ENCODE measurements at places on chromosomes 11 and 22. TPM values are rescaled to one million over a fixed set of nuclear protein-coding genes. Genes with fewer than 3 reads are reported as not detected.

The MFNG gene
- 4.1 TPM for total RNA-seq

The AQP11 gene
- total RNA-seq: 6.0 TPM

The DERL3 gene
- total RNA-seq: 1.7 TPM

The HPX gene
- 4.6 TPM for total RNA-seq

The RASD2 gene
- 40.1 TPM for total RNA-seq

The APLNR gene
- total RNA-seq: 68.9 TPM

The BLID gene
- total RNA-seq: 3.7 TPM

The MS4A3 gene
- total RNA-seq: not detected

The MRTFA gene
- total RNA-seq: 70.2 TPM

The GTSE1 gene
- total RNA-seq: 0.86 TPM

The SCGB2A2 gene
- not detected for total RNA-seq

The PYGM gene
- total RNA-seq: 18.5 TPM

DNA sequence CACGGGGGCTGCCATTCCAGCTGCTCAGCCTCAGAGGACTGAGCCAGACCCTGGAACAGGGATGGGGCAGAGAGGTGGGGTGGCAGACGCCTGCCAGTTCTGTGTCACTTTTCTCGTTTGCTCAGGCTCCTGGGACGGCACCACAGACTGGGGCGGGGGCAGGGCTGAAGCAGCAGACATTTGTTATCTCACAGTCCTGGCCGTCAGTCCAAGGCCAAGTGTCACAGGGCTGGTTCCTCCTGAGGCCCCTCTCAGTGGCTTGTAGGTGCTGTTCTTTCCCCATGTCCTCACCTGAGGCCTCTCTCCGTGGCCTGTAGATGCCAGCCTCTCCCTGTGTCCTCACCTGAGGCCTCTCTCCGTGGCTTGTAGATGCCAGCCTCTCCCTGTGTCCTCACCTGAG, 24.7 kb downstream of the TPCN2 start:
- no peak for DNase-seq

DNA sequence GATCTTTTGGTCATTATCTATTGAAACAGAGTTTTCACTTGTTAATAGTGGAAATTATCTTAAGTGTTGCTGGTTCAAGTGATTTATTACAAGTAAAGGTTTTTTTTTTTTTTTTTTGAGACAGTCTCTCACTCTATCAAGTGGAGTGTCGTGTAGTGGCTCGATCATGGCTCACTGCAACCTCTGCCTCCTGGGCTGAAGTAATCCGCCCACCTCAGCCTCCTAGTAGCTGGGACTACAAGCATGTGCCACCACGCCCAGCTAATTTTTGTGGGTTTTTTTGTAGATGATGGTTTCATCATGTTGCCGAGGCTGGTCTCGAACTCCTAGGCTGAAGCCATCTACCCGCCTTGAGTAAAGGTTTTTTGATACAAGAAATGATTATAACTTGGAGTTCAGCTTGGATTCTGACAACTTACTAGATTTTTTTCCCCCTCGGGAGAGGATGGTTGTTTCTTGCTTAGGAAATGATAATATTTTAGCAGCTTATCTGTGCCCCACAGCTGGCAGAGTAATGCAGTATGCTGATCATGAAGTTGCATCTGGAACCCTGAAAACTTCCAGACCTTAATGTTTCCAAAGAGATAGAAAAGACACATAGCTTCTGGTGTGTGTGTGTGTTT, 68.9 kb downstream of the MTMR3 start:
- DNase-seq: no peak

GRCh38 chr11:83044958-83045712, 26.6 kb downstream of the RAB30 start:
- DNase-seq: no peak

DNA sequence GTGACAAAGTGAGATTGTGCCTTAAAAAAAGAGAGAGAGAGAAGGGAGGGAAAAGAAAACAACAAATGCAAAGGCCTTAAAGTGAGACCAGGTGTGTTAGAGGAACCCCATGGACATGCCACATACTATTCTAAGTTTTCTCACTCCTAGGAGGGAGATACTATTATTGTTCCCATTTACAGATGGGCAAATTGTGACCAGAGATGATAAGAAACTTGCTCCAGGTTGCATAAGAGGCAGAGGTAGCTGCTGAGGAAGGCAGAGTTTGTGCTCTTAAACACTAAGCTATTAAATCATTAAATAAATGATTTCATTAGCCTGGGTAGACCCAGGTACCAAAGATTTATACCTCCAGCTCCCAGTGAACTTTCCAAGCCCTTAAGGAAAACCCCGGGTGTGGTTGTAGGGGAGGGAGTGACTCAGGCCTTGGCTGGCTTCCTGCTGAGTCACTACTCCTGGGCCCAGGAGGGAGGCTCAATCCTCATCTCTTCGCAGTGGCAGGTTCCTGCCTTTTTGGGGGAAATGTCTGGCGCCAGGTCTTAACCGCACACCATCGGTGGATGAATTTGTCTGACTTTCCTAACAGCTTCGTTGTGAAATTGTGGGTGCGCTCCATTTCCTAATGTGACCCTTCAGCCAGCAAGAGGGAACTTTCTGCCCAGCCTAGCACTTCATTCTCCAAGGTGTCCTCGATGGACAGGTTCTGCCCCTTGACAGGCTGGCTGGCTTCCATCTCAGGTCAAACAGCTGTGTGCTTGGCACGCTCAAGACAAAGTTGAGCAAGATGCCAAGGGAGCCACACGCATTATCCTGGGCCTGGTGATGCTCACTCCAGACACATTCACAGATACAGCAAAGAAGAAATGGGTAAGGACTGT, 33.4 kb upstream of the PTPRJ start:
- peak; percentile 68 for DNase-seq

DNA sequence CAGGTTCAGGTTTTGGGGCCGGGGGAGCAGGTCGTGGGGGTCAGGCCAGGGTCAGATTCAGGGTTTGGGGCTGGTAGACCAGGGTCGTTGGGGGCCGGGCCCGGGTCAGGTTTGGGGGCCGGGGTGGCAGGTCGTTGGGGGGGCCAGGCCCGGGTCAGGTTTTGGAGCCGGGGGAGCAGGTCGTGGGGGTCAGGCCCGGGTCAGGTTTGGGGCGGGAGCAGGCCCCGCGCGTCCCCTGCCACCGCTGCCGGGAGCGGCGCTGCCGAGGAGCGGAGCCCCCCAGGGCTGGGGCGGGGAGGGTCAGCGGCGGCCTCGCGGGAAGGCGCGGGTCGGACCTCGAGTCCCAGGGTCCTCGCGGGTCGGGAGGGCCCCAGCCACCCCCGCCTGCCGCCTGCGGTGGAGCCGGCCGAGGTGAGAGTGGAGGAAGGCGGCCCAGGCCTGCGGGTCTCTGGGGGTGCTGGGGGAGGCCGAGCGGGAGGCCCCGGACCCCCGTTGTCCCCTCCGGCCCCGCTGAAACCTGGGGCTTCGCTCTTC, 535 bp downstream of the TRABD start:
- no peak for DNase-seq

- DNase-seq: no peak
Measured at GRCh38 chr22:45608763-45609180, 62.9 kb upstream of the ATXN10 start.

DNA sequence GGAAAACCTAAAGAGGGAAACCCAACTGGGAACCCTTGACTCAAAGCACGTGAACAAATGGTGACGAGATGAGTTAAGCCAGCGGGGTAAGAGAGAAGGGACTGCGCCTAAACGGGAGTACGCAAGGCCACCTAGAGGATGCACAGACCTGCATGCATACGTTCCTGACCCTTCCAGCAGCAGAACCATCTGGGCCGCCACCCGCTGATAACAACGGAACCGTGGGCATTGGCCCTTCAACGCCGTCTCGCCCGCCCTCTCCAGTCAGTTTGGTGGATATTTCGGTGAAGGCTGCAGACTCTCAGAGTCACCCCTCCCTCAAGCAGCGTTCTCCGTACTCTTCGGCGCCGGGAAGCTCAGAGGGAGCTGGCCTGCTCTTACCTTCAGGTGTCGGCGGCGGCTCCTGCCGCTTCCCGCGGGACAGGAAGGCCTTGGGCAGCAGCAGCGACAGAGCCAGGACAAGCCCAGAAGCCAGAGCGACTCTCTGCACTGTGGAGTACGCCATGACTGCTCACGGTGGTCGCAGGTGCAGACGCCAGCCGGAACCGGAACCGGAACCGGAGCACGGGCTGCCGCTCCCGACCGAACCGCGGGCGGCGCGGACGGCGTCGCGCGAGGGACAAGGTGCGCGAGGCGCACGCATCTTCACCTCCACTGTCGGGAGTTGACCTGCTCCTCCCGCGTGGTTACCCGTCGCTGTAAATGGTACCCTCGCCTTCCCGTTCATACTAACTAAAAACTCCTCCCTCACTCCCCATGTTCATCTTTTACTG, at the start of gene RIC3:
Gene RIC3, minus strand, starts transcription at position 541 of the 773 bp plus-strand sequence. Its CDS starts 36 bp downstream, at position 505.
- peak; percentile 77 for DNase-seq

DNA sequence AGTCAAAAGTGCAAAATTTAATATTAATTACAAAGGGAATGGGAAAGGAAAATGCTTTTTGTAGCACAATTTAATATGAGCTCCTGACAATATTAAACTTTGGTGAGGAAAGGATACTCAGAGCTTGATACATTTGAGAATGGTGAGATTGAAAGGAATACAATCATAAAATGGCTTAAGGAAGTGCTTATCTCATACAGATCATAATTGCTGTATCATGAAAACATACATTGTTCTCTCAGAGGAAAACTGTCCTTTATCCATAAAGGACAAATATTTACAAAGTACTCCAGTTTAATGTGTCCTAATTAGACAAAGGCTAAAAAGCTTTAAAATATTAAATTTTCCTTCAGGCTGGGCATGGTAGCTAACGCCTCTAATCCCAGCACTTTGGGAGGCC, 260.4 kb downstream of the TMEM135 start:
- no peak for DNase-seq

DNA sequence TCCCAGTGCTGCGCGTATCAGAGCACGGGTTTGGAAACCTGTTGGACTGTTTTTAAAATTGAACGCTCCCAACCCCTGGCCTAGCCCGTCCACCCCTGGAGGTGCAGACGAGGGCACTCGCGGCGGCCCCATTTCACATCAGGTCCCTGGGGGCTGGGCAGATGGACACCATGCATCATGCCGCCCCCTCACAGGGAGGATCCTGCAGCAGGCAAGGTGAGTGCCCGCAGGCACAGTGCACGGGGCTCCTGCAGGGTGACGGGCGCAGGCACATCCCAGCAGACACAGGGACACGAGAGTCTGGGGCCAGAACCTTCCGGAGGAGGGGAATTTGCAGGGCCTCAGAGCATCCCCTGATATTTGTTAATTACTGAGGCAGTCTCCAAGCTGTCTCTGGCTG, 7.3 kb downstream of the ANO9 start:
- no peak for DNase-seq

DNA sequence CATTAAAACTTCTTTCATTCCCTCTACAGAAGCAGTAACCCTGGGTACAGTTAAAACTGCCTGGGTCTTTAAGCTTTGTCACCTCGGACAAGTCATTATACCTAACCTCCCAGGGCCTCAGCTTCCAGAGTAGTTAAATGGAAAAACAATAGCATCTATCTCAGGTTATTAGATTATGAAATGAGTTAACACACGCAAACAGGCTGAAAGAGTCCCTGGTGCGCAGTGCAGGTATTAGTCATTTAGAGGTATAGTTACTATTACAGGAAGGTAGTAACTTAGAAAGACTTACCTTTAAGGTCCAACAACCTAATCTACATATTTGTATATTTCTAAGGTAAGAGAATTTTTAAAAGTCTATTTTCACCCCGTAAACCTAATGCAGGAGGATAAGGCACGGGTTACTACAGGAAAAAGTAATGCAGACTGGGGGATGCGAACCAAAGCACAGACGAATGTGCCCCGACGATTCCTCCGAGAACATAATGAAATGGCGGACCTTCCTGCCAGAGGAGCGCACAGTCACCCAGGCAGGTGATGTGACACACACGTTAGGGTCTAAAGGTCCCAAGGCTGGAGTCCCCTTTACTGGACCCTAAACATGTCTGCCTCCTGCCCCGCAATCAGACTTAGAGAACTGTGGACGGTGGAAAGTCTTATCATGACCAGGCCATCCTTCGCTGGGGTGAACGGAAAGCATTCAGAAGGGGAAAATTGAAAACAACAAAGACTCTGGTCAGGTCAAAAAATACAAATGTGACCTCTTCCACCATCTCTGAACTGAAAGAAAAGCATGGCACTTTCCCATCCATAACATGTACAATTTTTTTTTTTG, 1.3 kb downstream of the NAP1L4 start:
- DNase-seq: no peak

- no peak for DNase-seq
Measured at GRCh38 chr11:66157182-66157864, 87.3 kb downstream of the PACS1 start.

DNA sequence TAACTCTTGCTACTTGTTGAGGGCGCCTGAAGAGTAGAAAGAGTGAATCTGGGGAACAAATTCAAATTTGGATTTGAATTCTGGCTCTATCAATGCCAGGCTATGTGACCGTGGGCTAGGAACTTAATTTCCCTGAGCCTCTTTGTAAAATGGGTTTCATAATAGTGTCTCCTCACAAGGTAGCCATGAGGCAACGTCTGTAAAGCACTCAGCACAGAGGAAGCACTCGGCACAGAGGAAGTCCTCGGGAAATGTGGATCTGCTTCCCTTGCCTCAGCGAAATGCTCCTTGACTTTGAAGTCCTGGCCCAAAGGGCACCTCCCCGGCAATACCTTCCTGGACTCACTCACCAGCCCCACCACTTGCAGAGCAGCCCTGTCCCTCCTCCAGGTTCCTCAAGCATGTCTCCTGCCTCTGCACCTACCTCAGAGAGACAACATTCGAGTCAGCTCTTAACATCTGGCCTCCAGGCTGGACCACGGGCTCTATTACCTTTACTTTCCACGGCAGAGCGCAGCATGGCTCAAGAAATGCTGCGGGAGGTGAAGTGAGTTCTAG, 17.7 kb downstream of the CD6 start:
- no peak for DNase-seq

GRCh38 chr11:77122576-77123212, 5.4 kb upstream of the MYO7A start:
- no peak for DNase-seq

DNA sequence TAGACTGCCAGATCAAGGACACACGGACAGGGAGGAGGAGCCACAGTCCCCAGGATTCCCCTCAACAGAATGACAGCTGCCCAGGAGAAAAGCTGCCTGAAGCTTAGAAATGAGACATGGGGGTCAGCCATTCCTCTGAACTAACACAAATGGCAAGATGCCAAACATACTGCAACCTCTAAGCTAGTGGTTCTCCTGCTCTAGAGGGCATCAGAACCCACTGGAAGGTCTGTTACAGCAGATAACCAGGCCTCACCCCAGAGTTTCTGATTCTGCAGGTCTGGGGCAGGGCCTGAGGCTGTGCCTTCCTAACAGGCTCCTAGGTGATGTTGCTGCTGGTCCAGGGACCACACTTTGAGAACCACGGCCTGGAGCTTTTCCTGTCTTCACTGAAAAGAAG, 28.6 kb upstream of the BID start:
- DNase-seq: no peak

DNA sequence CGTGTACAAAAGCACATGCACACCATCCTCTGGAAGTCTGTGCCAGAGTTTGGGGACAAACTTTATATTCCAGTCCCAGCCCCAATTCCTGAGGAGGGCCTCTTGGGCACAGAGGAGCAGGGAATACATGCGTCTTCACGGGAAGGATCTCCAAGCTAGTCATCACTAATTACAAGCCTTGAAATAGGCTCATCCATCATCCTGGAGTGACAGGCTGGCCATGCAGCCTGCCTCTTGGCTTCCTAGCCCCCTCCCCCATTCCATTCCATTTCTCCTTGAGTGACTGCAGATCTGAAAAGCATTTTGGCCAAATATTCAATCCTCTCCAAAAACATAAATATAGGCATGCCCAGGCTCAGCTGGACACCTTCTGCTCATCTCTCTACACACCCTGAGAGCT, 24.8 kb downstream of the SERPING1 start:
- no peak for DNase-seq

Measured in dorsolateral prefrontal cortex (tissue), 122 donors.